ENCODE measurements at places on chromosomes 11 and 22.

- no peak for DNase-seq
These were observed 126.9 kb upstream of the CHORDC1 start for GRCh38 chr11:90349731-90350130.

- no peak for DNase-seq
These were observed 19.3 kb downstream of the MTFP1 start for GRCh38 chr22:30444632-30445437.

- DNase-seq = no peak
These were observed 22.0 kb downstream of the IFT27 start for GRCh38 chr22:36753916-36754315.

- DNase-seq = no peak
These were observed 14.7 kb upstream of the IFT27 start for GRCh38 chr22:36790648-36791047.

DNA sequence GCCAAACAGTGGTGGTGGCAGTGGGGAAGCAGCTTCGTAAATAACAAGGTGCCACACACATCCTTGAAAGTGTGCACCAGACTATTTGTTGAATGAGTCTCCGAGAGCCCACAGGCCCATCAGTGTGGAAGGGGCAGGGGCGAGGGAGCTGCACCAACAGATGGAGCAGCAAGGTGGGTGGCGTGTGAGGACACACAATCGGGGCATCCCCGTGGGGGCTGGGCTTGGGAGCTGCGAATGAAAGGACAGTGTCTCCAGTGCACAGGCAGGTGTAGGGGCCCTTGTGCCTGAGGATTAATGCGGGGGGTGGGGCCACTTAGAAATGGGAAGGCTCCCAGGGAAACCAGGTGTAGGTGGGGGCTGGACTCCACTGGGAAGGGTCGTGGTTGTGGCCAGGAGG lies 2.8 kb downstream of the NRXN2 start:
- no peak for DNase-seq

GRCh38 chr11:86748296-86748695 lies 52.0 kb upstream of the PRSS23 start:
- no peak for DNase-seq

DNA sequence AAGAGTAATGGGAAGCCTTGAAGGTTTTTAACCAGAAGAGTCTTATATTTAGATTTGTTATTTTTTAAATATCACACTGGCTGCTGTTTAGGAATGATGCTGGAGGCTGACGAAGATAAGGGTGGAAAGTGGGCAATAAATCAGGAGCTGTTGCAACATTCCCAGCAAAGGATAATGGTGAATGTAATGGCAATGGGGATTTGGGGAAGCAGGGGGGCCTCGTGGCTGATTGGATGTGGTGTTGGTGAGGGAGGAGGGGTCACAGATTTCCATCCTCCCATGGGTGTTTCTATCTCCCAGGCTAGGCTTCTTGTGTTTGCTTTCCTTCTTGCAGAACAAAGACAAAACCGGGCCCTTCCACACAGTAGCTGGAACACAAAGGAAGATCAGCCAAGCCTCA lies 80.8 kb downstream of the PIWIL4 start:
- DNase-seq = no peak

GRCh38 chr11:116782728-116783127 lies 5.1 kb downstream of the ZPR1 start:
- DNase-seq = peak; percentile 24

- DNase-seq = no peak
These were observed 131.1 kb downstream of the DBX1 start for GRCh38 chr11:20029193-20029592.

DNA sequence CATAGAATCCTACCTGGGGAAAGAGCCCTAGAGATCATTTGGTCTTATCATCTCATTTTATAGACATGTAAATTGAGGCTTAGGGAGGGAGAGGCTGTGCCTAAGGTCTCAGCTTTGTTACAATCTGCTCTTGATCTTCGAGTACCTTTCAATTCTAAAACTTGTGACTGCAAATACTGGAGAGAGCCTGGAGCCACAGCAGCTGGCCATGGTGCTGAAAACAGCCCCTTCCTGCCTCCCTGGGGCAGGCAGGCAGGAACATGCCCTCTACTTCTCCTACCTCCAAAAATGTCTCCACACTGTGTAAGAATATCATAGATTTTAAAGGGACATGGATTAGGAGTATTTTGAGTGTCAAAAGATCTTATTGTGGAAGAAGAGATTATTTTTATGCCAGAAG lies 52.2 kb downstream of the C22orf42 start:
- no peak for DNase-seq

DNA sequence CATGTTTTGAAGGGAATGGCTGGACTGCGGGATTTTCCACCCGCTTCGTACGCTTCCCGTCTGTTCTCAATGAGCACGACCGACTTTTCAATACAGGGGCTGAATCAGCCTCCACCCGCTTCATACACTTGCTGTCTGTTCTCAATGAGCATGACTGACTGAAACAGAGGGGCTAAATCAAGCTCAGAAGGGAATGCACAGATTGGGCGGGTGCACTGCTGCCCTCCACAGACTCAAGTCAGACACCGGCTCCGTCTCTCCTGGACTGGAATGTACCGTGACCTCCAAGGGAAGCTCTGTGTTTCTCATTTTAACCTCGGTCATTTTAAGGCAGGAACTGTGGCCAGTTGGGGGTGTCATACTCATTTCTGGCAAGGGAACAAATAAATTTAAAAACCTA lies 48.5 kb downstream of the BRD1 start:
- DNase-seq = no peak

DNA sequence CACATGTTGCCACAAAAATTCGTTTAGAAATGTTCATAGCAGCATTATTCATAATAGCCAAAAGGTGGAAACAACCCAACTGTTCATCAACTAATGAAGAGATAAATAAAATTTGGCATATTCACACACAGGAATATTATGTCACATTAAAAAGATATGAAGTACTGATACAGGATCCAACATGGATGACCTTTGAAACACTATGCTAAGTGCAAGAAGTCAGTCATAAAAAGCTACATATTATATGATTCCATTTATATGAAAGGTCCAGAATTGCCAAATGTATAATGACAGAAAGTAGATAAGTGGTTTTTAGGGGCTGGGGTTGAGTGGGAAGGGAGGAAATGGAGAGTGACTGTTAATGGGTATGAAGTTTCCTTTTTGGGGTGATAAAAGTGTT lies 9.0 kb downstream of the PRR5L start:
- no peak for DNase-seq

GRCh38 chr11:76026281-76026680 lies 180.0 kb downstream of the WNT11 start:
- DNase-seq = no peak

DNA sequence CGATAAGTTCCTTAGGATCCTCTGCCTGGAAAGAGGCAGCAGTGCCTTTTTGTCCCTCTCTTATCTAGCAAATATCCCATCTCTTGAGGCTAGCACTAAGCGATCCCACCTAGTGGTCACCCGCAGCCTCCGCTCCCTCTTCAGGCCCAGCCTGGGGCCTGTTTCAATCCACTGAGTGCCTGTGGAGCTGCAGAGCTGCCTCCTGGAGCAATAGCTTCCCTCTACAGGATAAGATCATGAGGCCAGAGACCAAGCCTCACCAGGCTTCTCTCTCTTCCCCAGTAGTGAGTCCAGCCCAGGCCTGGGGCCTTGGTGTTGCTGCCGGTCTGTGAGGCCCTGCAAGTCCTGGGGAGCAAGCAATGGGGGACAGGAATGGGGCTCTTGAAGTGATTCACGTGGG lies 65.8 kb downstream of the SLC22A12 start:
- no peak for DNase-seq

GRCh38 chr22:38956551-38956950 lies 858 bp upstream of the APOBEC3A start:
- DNase-seq = no peak

DNA sequence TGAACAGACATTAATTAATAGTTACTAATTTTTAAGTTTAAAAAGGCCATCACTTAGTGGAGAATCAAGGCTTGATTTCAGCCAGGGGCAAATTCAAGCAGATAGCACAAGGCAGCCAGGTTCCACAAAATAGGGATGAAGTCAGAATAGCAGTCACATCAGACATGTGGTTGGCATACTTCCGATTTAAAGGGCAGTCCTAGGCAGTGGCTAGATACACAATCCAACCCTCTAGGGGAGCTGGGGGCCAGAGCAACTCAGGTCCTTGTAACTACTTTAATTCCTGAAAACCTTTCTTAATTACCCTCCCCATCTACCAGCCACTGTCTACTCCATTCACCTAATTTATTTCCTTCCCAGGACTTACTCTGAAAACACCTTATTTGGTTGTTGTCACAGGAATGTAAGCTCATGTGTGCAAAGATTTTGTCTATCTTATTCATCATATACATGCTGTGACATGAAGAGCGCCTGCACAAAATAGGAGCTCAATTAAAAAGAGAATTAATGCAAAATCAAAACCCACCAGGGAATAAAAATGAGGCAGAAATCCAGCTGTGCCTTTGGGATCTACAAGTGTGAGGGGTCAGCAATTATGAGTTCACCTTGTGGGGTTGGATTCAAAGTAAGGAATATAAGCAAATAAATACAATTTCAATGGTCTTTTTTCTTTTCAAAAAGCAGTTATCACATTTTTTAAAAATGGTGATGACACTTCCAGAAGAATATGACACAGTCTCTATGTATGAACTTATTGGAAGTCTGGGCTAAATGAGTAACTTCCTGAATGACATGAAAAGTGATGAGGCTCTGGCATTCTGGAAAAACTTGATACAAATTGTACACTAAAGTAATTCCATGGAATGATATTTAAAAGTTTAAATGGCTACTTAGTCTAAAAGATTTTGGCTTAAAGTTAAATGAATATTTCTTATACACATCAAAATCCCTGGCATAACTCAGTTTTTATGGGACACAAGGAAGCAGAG lies 53.8 kb downstream of the COPB1 start:
- no peak for DNase-seq

- DNase-seq = no peak
These were observed 313.2 kb upstream of the B3GAT1 start for GRCh38 chr11:134725211-134725610.

GRCh38 chr11:83087035-83087434 lies 15.3 kb upstream of the RAB30 start:
- no peak for DNase-seq

GRCh38 chr11:125591649-125592304 lies 875 bp upstream of the STT3A start:
- no peak for DNase-seq

DNA sequence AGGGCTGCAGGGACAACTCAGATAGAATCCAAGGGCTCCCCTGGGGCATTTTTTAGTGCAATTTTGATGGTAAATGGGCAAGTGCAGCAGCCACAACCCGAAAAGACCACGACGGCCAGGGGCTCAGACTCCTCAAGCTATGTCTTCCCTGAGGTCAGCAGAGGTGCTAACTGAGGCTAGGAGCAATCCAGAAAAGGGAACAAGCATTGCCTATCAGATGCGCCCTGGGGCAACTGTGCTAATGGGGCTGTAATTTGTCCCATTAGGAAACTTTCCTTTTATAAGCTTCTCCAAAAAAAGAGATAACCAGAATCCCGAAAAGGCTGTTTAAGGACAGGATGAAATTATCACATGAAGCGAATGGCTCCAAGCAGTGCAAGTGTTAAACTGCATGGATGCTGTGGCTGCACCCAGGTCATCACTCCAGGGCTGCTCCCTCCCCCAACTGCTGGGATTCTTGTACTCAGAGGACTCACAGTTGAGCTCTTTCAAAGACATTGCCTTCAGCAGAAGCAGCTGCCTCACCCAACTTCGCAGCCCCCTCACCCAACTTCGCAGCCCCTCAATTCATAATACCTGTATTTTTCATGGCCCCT lies 2.8 kb upstream of the CD3E start:
- DNase-seq = no peak

GRCh38 chr22:48104102-48104738 lies 1341.8 kb downstream of the TBC1D22A start:
- DNase-seq = no peak

- DNase-seq = no peak
These were observed 116.7 kb downstream of the PHF21B start for GRCh38 chr22:44892803-44893730.

- no peak for DNase-seq
These were observed 15.8 kb downstream of the JAML start for GRCh38 chr11:118209033-118209432.

- DNase-seq = no peak
These were observed 274.8 kb downstream of the SOX6 start for GRCh38 chr11:16081382-16082094.

GRCh38 chr22:24379536-24379935 lies 47.9 kb upstream of the ADORA2A start:
- DNase-seq = no peak

DNA sequence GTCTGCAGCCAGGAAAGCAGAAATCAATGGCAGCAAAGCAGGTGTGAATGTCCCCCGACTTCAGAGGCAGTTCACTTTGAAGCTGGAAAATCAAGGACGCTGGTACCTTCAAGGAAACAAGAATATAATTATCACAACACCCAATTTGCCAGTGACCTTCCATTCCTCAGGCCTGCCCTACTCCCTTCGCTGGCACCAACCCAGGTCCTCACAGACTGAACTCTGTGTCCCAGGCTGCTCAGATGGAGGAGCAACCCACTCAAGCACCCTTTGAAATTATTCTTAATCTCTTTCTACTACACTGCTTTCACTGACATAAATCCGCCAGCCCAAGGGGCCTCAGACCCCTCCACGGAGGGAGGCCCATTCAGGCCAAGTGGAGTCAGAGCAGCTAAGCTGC lies 64.7 kb upstream of the WT1 start:
- DNase-seq = no peak

GRCh38 chr11:47348859-47349258 lies 3.6 kb downstream of the MYBPC3 start:
- no peak for DNase-seq

DNA sequence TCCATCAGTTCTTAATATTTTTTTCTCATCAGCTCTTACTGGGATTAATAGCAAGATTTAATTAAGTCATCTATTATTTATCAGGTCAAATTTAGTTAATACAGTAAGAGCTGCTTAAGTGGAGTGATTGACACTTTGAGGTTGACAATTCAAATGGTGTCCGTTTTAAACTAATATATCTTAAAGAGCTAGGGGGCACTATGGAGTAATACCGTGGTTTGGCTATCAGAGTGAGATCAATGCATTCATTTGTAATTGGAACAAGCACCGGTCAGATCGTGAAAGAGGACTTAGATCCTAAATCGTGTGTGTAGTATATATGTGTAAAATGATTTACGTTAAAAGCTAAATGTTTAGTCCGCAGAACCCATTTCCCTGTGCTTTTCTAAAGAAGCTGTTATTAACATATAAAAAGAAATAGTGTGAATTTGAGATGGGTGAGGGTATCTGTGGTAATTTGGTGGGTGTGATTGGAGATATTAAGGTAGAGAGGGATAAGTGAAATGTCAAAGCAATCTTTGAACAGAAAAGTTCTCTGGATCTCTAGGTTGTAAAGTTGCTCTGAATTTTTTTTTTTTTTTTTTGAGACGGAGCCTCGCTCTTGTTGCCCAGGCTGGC lies 2.3 kb downstream of the SIK2 start:
- no peak for DNase-seq

DNA sequence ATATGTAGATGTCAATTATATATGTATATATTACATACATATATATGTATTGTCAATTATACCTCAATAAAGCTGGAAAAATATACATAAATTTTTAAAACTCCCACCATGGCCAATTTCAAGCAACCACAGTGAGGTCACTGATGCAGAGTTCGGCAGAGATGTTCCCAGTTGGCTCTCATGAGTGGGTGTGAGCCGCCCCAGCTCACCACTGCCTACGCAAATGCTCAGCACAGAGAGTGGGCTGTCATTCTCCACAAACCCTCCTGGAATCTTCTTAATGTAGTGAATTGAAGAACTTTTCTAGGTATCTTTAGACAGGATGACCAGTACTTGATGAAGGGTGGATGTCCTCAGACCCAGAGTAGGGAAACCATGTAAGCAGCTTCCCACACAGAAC lies 96.6 kb upstream of the TMEM45B start:
- no peak for DNase-seq

Measured in CD8-positive, alpha-beta T cell (primary cell).